Substantia nigra (tissue), 51 donors: ENCODE measurements at places on chromosomes 4 and X.

- no peak for DNase-seq
These were observed 4.1 kb upstream of the PHF8 start for GRCh38 chrX:54048412-54048811.

DNA sequence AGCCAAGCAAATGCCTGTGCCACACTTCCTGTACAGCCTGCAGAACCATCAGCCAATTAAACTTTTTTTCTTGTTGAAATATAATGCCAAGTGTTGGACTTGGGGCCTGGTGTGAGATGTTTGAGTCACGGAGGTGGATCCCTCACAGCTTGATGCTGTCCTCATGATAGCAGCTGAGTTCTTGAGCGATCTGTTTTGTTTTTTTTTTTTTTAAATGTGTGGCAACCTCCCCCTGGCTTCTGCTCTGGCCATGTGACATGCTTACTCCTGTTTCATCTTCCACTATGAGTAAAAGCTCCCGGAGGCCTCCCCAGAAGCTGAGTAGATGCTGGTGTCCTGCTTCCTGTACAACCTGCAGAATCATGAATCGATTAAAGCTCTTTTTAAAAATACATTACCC, 973.3 kb upstream of the FTHL17 start:
- no peak for DNase-seq

DNA sequence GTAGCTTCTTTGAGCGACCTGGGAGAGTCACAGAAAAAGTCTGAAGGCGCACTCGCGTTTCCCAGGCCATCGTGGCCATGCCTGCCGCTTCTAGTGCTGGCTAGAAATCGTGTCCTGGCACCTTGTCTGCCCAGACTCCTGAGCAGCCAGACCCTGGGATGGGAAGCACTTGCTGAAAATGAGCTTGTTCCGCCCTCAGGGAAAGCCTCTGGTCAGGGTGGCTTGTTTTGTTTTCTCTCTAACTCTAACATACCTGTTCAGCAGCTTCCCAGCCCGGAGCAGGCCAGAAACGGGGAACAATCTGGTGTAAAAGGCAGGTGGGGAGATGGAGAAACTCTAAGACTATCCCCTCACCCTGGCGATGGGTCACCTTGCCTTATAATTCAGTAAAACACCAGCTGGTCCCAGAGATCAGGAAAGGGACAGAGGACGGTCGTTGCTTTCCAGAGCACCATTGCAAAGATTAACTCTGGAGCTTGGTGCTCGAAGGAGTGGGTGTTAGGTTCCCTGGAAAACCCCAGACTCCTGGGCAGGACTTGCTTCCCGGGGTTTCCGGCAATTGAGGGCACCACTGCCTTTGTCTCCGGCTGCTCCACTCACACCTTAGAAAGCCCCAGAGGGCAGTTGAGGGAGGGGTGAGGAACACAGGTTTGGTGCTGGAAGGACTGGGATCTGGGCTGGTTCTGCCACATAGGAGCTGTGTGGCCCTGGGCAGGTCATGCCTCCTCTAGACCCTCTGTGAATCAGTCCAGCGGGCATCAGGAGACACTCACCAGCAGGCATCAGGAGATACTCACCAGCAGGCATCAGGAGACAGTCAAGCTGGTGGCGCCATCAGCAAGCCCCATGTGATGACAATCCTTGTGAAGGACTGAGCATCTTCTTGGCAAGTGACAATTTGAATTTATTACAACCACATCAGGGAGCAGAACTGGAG, 4.5 kb upstream of the SH3TC1 start:
- DNase-seq = no peak

- no peak for DNase-seq
These were observed 45.0 kb downstream of the CHRDL1 start for GRCh38 chrX:110750526-110751189.

DNA sequence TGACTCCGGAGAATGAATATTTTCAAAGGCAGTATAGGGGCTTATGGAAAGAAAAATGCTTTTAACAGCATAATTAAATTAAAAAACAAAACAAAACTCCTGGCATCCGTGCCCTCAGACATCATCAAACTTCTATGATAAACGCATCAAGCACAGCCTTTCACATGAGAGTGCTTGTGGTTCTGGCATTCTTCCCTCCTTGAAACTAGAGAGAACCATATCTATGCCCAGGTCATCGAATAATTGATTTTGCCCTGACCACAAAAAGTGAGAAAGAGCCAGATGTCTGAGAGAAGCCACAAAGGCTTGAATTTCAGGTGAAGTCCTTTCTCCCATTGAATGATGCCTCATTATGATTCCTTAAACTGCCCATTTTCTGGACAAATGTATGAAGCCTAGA, 286.8 kb downstream of the CBLL2 start:
- DNase-seq = no peak

- DNase-seq = no peak
These were observed at the start of gene EVC2 for GRCh38 chr4:5708449-5709206. TSS of gene EVC2 (minus strand) at chr4:5708559. CDS start at chr4:5708513, 46 bp downstream.

DNA sequence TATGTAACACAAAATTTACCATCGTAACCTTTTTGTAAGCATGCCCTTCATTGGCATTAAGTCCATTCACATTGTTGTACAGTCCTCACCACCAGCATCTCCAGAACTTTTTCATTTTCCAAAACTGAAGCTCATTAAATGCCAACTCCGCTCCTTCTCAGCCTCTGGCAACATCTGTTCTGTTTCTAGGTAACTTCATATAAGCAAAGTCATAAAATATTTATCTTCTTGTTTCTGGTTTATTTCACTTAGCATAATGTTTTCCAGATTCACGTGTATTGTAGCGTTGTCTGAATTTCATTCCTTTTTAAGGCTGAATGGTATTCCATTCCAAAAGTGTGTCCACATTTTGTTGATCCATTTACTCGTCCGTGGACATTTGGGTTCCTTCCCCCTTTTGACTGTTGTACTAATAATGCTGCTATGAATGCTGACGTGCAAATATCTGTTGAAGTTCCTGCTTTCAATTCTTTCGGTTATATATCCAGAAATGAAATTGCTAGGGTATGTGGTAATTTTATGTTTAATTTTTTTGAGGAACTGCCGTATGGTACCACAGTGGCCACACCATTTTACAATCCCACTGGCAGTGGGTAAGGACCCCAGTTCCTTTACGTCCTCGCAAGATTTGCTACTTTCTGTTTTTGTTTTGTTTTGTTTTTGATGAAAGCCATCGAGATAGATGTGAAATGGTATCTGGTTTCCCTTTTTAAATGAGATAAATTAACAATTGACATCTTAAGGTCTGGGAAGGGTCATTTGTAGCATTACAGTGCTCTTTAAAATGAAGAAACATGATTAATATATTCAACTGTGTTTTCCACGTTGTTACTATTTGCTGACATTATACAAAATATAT, 63.4 kb downstream of the PTTG2 start:
- no peak for DNase-seq

GRCh38 chr4:1474126-1475090, 68.2 kb upstream of the NKX1-1 start:
- no peak for DNase-seq
